ENCODE measurements at places on chromosomes 7 and 10.

DNA sequence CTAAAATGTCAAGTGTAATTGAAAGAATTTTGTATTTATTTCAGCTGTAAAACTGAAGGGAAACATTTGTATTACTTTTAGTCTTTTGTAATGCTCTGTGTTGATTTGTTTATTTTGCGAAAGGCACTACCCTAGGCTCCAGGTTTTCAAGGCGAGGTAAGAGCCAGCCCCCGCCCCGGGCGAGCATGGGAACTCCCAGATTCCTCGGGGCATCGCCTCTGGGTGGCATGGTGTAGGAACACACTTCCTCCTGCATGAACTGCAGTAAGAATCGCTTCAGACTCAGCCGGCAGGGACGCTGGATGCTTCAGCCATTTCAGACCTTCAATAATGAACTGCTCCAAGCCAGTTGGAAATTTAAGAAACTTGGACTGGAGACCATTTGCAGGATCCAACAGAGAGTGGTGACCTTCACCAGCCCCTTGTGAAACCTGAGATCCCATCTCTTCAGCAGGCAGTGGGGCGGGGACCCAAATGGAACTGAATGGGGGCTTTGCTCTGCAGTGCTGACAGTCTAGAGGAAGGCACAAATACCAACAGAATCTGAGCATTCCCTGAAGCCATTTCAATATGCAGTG lies 544.3 kb upstream of the MGMT start:
- DNase-seq = no peak

GRCh38 chr10:481628-482027 lies 207.8 kb downstream of the DIP2C start:
- no peak for DNase-seq

GRCh38 chr7:112205343-112206237 lies 609 bp downstream of the DOCK4 start:
- DNase-seq = no peak

GRCh38 chr10:4514445-4515108 lies 311.4 kb upstream of the AKR1E2 start:
- peak; percentile 6 for DNase-seq

DNA sequence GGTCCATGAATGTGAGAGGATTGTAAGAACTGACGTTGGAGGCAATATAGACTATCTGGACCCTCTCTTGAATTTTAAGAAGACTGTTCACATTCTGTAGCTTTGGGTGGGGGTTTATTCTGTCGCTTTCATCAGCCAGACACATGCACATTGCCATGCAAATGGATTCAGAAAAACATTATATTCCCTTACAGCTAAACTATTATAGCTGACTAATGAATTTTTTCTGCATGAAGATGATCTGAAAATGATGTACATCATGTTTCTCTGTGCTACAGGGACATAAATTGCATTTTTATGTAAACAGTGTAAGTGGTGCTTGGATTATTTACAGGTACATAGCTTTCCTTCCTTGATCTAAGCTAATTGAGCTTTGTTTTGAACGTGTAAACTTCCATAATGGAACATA lies 1.5 kb downstream of the MET start:
- DNase-seq = no peak

GRCh38 chr7:67344481-67345193 lies 348.0 kb downstream of the TYW1 start:
- no peak for DNase-seq

GRCh38 chr7:101321491-101322401 lies at the start of gene IFT22:
Gene IFT22 (minus strand): TSS chr7:101321812. CDS start chr7:101321709, 103 bp downstream.
- peak; percentile 83 for DNase-seq

- DNase-seq = no peak
These were observed 57.2 kb downstream of the RASGEF1A start for GRCh38 chr10:43209651-43210141.

GRCh38 chr10:132653721-132654120 lies 116.1 kb downstream of the INPP5A start:
- DNase-seq = no peak

GRCh38 chr7:121313793-121314676 lies 14.8 kb upstream of the WNT16 start:
- no peak for DNase-seq

DNA sequence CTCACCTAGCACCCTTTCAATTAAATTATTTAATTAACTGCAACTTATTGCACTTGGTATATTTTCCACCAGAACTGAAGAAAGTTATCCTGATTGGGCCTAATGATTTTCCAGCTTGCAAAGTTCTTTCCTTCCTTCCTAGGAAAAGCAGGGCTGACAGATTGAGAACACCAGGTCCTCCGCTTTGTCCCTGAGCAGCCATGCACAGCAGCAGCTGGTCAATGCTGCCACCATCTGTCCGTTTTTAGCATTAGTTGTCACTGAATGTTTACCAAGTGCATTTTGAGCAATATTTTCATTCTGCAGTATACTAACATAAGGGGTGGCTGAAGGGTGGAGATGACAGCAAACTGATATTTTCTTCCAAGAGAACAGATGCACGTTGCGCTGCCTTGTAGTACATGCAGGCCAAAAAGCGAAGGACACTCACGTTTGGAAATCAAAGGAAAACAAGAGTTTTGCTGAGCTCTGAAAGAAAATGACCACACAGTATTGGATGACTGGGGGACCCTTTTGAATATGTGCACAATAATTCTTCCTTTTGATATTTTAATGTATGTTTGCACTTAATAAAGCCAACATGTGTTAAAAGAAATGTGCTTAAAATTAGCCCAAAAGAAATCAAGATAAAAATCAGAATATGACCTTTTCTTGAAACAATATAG lies 248.8 kb upstream of the PTN start:
- DNase-seq = no peak

DNA sequence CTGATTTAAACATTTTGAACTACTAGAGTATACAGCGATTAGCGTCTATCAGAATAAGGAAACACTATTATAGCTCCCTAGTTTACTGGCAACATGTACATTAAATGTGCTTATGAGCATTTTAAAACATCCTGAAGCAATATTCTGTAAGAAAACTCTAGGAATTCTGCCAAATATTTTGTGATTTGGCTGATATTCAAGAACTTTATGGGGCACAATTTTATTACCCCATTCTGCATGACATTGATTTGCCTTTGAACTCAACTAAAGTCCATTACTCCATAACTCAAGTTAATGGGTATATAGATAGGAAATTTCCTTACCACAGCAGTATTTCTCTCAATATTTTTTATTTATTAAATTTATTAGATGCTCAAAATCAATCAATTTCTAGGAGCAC lies 369.9 kb upstream of the KCND2 start:
- DNase-seq = no peak

- DNase-seq = no peak
These were observed 27.0 kb downstream of the TASOR2 start for GRCh38 chr10:5711642-5712041.

DNA sequence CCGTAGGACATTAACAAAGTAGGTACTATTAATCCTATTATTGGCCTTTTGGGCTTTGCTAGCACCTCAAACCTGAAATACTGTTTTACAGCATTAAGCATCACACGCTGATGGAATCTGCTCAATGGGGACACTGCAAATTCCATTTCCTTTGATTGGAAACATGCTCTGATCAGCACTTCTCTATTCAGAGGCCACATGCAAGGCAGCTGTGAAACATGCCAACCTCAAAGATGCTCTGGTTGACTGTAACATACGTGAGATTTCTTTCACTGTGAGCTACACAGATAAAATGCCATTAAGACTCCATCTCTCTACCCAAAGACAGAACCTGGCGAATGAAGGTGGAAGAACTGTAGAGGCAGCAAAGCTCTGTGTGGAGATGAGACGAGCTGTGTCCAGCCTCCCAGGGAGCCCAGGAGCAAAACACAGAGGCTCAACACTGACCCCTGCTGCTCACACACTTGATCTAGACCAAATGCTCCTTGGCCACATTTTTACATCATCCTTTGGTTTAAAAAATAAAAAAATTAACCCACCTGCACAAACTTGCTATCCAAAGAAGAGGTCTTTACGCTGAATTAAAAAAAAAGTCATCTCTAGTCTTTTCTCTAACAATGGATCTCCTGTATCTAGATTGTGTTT lies 8.0 kb downstream of the RSU1 start:
- peak; percentile 29 for DNase-seq

DNA sequence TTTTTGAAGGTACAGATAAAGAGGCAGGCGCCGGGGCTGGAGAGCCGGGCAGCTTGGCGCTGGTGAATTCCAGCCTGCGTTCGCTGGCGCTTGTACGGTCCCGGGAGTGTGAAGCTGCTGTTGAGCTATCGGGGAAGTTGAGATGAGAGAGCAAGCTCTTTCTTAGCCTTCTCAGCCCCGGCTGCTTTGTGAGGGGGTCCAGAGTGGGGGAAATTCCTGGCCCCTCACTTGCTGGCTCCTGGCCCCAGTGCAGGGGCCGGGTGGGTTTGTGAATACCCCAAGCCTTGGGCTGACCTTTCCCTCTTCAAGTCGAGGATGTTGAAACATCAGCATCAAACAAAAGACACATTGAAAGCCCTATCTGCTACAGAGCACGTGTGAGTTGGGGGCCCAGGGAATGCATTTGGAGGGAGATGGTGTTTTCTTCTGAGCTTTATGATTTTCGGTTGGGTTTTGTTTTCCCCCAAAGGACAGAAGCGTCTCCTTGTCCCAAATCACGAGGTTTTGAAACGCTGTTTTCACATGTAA lies 2.7 kb downstream of the ZMIZ1 start:
- DNase-seq = no peak

- DNase-seq = no peak
These were observed 866.3 kb downstream of the CCSER2 start for GRCh38 chr10:85194706-85195105.
